SHP77 (cell line): ENCODE measurements at places on chromosomes 1 and 21.

DNA sequence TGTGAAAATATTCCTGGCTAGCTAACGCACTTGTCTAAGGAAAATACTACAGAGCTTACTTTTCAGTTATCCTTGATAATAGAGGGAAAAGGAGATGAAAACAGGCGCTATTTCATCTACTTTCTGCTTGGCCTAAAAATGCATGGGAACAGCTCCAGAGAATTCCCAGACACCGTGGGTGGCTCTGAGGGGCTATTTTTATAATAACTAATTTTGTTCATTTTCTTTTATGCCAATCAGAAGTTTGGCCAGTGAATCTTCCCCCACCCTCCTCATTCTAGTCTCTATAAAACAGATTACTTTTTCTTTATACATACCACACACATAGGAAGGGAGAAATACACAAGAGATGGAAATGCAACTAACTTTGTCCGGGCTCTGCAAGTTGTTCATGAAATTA, 322.9 kb downstream of the SETD4 start:
- no peak for DNase-seq

- DNase-seq = no peak
Observed at GRCh38 chr1:25944986-25945385, 38.8 kb upstream of the STMN1 start.

GRCh38 chr1:1985375-1986050, 18.1 kb downstream of the CFAP74 start:
- no peak for DNase-seq

DNA sequence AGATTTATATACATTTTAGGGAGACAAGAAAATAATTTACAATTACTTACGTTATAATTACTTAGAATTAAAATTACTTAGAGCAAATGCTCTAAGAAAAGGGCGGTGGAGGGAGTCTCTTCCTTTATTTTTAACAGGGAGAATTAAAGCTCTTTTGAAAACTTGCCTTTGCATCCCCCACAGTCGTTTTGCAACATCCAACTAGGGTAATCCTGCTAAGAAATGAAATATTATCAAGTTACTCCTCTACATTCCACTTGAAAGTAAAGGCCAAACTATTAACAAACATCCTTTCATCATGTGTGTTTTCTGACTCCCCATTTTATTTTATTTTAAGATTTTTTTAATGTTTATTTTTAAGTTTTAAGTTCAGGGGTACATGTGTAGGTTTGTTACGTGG, 1358.5 kb downstream of the NCAM2 start:
- DNase-seq = no peak

GRCh38 chr1:14803002-14803789, 204.7 kb downstream of the KAZN start:
- DNase-seq = no peak
